Tibial nerve (tissue), 4 donors: ENCODE measurements at places on chromosomes 7 and 10. TPM values are rescaled to one million over a fixed set of nuclear protein-coding genes. Genes with fewer than 3 reads are reported as not detected.
A peak's percentile ranks its signal among the peaks of the same experiment; 100 is the strongest.

Gene CPA2
- total RNA-seq = 1.5 TPM

Gene GPER1
- 9.8 TPM for total RNA-seq

Gene PNLIPRP2
- 0.42 TPM for total RNA-seq

Gene RSBN1L
- 15.6 TPM for total RNA-seq

Gene HACD1
- total RNA-seq = 6.1 TPM

Gene LOXL4
- total RNA-seq = 11.7 TPM

Gene PRLHR
- not detected for total RNA-seq

- H3K4me1 ChIP-seq = no peaks in the 10 kb centered on the region
- no peak overlapping the region for H3K27ac ChIP-seq
- H3K27me3 ChIP-seq = no peaks in the 10 kb centered on the region
- H3K36me3 ChIP-seq = no peaks in the 10 kb centered on the region
- DNase-seq = no peak
- no peak overlapping the region for H3K4me3 ChIP-seq
These were observed 99.6 kb upstream of the TBX20 start for GRCh38 chr7:35353481-35353880.

DNA sequence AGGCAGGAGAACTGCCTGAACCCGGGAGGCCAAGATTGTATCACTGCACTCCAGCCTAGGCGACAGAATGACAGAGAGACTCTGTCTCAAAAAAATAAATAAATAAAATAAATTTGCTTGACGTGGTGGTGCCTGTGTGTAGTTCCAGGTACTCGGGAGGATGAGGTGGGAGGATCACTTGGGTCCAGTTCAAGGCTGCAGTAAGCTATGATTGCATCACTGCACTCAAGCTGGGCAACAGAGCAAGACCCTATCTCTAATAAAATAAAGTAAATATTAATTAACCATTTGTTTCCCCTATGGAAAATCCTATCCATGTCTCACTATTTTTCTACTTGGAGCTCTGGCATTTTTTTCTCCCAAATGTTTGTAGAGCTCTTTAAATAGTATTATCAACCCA, 36.3 kb downstream of the LRRC20 start:
- no peak overlapping the region for H3K27ac ChIP-seq
- no peak overlapping the region for H3K4me3 ChIP-seq
- no peaks in the 10 kb centered on the region for H3K27me3 ChIP-seq
- no peaks in the 10 kb centered on the region for H3K36me3 ChIP-seq
- peaks cover 7% of the 10 kb centered on the region for H3K4me1 ChIP-seq

DNA sequence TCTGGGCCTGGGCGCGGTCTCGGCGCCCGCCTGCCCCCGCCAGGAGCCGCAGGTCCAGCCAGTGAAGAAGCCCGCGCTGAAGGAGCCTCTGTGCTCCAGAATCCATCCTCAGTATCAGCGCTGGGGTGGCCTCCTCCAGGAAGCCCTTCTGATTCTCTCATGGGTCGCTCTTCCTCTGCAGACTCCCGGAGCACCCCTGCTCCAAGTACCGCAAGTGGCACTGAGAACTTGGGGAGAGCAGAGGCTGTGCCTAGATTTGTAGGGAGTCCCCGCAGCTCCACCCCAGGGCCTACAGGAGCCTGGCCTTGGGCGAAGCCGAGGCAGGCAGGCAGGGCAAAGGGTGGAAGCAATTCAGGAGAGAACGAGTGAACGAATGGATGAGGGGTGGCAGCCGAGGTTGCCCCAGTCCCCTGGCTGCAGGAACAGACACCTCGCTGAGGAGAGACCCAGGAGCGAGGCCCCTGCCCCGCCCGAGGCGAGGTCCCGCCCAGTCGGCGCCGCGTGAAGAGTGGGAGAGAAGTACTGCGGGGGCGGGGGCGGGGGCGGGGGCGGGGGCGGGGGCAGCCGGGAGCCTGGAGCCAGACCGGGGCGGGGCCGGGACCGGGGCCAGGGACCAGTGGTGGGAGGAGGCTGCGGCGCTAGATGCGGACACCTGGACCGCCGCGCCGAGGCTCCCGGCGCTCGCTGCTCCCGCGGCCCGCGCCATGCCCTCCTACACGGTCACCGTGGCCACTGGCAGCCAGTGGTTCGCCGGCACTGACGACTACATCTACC, at the start of gene ALOX5:
TSS of gene ALOX5 (plus strand) at position 641 of the 774 bp plus-strand sequence. CDS start at position 705, 64 bp downstream.
- peaks cover 38% of the 10 kb centered on the region for H3K27me3 ChIP-seq
- no peak for DNase-seq
- H3K27ac ChIP-seq = no peak within 1 kb of the TSS

- H3K4me3 ChIP-seq = no peak overlapping the region
- no peaks in the 10 kb centered on the region for H3K27me3 ChIP-seq
- H3K36me3 ChIP-seq = no peaks in the 10 kb centered on the region
- no peak overlapping the region for H3K27ac ChIP-seq
- H3K4me1 ChIP-seq = no peaks in the 10 kb centered on the region
These were observed 953.3 kb downstream of the XPNPEP1 start for GRCh38 chr10:108970016-108970415.

DNA sequence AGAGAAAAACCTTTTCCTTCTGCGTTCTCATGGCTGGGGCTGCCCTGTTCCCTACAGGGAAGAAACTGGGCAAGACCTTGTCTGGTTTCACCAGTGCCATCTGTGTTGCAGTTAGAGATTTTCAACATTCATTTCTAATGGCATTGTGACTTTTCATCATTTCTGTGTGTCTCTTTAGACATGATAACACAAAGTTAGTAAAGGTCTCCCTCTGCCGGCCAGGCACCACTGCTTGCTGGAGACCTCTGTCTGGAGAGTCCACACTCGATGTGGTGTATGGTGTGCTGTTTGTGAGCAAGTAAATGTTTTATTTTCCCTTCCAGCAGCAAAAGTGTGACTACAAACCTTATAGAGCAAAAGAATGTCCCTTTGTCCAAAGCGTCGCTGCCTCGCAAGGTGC, 213.5 kb downstream of the PAXIP1 start:
- H3K36me3 ChIP-seq = no peaks in the 10 kb centered on the region
- no peak for DNase-seq
- H3K27ac ChIP-seq = no peak overlapping the region
- H3K4me1 ChIP-seq = no peaks in the 10 kb centered on the region
- no peak overlapping the region for H3K4me3 ChIP-seq

- no peaks in the 10 kb centered on the region for H3K36me3 ChIP-seq
- no peak overlapping the region for H3K4me3 ChIP-seq
- no peak for DNase-seq
These were observed 101.2 kb downstream of the ARL4A start for GRCh38 chr7:12788591-12788990.

- H3K36me3 ChIP-seq = no peaks in the 10 kb centered on the region
- peaks cover 68% of the 10 kb centered on the region for H3K4me1 ChIP-seq
These were observed 126.5 kb downstream of the CUBN start for GRCh38 chr10:17003151-17003550.

DNA sequence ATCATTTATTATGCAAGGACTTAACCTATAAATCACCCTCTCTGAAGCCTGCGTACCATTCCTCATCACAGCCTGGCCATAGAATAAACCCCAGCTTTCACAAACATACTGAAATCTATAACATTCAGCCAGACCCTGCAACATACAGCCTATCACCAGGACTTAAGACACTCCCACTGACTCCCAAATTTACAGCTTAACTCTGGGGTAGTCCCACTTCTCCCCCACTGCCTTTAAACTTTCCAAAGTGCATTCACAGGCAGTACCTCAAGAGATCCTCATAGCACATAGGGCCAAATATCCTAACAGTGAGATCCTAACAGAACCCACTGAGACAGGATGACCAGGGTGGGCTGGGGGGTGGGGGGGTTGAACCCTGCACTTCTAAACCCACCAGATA, 3.5 kb downstream of the LDB1 start:
- DNase-seq = no peak
- no peaks in the 10 kb centered on the region for H3K36me3 ChIP-seq
- peak overlapping the region; percentile 92 for H3K27ac ChIP-seq
- H3K27me3 ChIP-seq = no peaks in the 10 kb centered on the region

DNA sequence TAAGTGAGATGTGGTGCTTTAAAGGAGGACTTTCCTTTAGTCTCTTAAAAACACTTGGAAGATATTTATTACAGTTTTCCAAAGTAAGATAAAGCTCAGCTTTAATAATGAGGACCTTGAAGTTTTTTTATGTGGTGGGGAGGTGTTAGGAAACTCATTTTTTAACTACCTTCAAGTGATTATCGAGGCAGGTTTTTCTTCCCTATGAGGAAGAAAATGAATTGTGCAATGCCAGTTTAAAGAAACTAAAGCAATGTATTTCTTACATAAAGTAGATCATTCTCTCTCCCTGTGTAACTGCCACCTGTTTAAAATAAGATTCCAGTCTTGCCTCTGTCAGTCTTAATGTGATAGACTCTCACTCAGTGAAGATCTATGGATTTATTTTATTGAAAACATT, 27.9 kb downstream of the ZEB1 start:
- H3K27ac ChIP-seq = no peak overlapping the region
- H3K4me3 ChIP-seq = no peak overlapping the region
- peaks cover 80% of the 10 kb centered on the region for H3K4me1 ChIP-seq

DNA sequence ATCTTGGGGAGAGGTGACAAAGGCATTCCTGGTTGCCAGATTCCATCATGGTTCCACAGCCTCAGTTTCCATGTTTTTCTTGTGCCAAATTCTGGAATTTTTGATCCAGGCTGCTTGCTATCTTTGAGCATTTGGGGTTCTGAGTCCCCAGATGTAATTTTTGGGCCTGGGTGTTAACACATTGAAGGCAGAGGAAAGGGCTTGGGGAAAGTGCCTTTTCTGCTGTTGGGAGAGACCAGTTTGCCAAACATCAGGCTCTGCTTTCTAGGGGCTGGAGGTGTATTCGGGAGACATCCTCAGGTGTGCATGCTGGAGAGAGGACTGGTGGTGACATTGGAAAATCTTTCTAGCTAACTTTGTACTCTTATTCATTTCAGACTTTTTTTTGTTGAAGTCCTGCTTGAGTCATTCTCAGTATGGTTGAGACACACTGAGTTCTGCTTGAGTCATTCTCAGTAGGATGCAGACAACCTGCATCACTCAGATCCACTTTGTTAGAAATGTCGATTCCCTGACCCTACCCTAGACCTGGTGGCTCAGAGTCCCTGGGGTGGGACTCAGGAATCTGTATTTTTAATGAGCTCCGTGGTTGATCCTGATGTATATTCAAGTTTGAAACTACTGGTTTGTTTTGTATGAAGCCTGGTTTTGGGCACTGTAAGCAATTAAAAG, 101.0 kb downstream of the LRMDA start:
- H3K4me1 ChIP-seq = no peaks in the 10 kb centered on the region
- H3K4me3 ChIP-seq = no peak overlapping the region
- no peak overlapping the region for H3K27ac ChIP-seq
- H3K36me3 ChIP-seq = no peaks in the 10 kb centered on the region

DNA sequence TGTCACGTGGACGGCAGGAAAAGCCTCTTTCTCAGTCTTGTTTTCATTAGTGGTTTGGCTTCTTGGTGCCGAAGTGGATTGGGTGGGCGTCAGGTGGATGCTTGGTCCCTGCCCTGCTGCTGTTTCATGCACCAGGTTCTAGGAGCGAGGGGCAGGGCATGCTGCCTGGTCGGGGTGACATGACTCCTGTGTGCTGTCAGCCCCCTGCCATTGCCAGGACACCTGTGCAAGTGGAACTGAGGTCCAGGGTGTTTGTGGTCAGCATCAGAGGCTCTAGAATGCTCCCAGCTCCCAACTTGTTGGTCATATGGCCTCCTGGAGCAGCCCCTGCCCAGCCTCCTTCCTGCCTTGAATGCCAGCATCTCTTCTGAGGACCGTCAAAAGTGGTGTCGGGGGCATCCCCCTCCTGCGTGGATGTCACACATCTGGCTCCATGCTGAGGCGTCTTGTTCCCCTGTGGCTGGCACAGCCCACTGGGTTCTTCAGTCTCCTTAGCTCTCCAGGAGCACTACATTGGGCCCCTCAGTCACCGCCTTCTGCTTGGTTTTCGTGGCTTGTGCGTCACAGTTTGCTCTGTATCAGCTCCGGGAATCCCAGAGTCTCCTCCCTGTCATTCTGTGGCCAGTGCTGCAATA, 24.8 kb downstream of the ADCY1 start:
- no peak for DNase-seq
- no peaks in the 10 kb centered on the region for H3K36me3 ChIP-seq
- no peak overlapping the region for H3K4me3 ChIP-seq
- peaks cover 5% of the 10 kb centered on the region for H3K4me1 ChIP-seq
- H3K27ac ChIP-seq = no peak overlapping the region

GRCh38 chr7:82444220-82444909, 788 bp upstream of the CACNA2D1 start:
- no peaks in the 10 kb centered on the region for H3K36me3 ChIP-seq
- H3K27ac ChIP-seq = peak overlapping the region; percentile 82
- no peak for DNase-seq
- H3K4me3 ChIP-seq = peak overlapping the region; percentile 64
- H3K27me3 ChIP-seq = no peaks in the 10 kb centered on the region
- peaks cover 24% of the 10 kb centered on the region for H3K4me1 ChIP-seq

DNA sequence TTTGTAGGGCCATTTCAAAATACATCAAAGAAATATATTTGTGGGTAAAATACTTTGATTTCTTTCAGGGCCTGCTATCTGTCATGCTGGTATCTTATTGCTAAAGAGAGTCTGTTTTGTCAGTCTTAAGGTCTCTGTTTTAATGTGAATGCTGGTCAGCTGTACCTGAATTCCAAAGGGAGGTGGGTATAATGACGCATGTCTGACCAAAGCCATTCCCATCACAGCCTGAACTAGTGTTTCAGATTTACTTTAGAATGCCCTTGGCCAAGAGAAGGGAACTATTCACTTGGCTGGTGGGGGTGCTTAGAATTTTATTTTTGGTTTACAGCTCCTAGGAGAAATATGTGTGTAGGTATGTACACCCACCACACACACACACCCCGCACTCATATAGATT, 30.6 kb upstream of the MYL10 start:
- DNase-seq = no peak
- peaks cover 4% of the 10 kb centered on the region for H3K27me3 ChIP-seq
- H3K4me1 ChIP-seq = no peaks in the 10 kb centered on the region
- H3K4me3 ChIP-seq = no peak overlapping the region
- H3K36me3 ChIP-seq = no peaks in the 10 kb centered on the region

DNA sequence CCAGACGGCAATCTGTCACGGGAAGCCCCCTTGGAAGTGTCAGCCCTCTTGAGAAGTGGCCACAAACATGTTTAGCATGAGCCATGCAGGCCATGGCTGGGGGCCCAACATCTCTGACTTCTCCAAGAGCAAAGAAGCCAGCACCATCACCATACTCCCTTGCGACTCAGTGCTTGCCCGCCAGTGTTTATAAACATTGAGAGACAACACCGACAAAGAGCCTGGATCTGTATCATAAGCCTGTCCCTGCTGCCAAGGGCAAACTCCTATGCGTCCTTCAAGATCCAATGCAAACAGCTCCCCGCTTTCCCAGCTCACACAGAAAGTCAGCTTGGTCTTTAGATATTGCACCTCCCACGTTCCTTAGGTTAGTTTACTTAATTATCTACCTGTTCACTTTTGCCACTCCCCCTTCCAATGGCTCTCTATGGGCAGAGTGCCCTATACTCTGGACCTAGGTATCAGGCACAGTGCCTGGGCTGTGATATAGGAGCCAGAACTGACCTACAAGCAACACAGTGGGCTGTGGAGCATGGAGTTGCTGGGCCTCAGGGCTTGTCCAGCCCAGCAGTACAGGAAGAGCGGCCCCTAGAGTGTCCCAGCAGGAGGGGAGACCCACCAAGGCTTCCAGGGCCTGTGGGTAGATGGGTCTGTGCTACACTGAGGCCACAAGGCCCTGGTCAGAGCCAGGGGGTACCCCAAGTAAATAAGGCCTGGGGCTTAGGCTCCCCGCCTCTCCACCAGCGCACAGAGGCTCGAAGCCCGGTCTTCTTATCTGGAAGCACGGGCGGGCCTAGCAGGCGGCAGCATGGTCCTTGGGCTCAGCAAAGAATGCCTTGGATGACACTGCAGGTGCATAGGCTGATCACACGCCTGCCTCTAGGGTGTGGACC, 37.7 kb downstream of the CAMK2B start:
- no peaks in the 10 kb centered on the region for H3K27me3 ChIP-seq
- no peak overlapping the region for H3K4me3 ChIP-seq
- no peak overlapping the region for H3K27ac ChIP-seq
- H3K36me3 ChIP-seq = no peaks in the 10 kb centered on the region
